Adrenal gland (tissue), 19 donors: ENCODE measurements at places on chromosomes 6 and 20.

- no peak for DNase-seq
Observed at GRCh38 chr6:164066766-164067165, 652.2 kb downstream of the QKI start.

DNA sequence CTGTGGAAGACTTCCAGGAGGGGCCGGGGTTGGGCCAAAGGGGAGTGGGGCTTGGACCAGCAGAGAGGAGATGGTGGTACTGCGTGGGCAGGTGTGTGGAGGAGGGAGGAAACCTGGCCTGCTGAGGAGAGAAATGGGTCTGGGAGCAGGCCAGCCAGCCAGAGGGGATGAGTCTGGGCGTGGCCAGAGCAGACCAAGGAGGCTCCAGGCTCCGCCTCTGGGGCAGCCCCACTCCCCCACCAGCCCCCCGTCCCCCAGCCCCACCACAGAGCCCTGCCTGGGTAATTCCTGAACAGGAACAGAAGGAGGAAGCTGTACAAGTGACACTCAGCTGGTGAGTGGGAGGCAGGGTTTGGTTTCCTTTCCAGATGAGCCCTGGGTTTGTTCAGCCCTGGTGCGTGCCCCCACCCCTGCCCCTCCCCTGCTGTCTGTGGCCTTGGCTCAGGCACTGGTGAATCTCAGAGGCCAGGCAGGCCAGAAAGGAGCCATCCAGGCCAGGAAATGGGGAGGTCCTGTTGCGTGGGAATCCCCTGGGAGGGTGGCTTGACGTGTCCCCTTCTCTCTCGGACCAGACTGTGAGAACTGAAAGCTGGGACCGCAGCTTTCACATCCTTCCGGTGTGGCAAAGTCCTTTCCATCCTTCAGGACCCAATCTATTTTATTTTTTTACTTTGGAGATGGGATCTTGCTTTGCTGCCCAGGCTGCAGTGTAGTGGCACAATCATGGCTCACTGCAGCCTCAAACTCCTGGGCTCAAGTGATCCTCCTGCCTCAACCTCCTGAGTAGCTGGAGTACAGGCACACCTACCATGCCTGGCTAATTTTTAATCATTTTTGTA, 9.4 kb upstream of the SRC start:
- peak; percentile 85 for DNase-seq

DNA sequence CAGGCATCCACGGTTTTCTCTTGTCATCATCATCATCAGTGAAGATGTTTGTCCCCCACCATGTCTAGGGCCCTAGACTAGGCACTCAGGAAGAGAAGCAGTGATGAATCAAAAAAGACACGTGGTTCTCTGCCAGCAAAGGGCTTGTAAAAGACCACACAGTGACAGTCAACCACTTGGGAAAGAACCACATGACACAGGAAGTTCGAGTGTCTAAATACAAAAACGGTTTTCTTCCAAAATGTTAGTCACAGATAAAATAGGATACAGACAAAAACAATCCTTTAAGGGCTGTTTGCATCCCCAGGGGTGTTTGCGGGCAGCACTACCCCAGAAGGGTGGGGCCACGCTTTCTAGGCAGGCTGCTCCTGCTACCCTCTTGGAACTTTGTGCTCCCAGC, 356.8 kb upstream of the AGPAT4 start:
- no peak for DNase-seq

DNA sequence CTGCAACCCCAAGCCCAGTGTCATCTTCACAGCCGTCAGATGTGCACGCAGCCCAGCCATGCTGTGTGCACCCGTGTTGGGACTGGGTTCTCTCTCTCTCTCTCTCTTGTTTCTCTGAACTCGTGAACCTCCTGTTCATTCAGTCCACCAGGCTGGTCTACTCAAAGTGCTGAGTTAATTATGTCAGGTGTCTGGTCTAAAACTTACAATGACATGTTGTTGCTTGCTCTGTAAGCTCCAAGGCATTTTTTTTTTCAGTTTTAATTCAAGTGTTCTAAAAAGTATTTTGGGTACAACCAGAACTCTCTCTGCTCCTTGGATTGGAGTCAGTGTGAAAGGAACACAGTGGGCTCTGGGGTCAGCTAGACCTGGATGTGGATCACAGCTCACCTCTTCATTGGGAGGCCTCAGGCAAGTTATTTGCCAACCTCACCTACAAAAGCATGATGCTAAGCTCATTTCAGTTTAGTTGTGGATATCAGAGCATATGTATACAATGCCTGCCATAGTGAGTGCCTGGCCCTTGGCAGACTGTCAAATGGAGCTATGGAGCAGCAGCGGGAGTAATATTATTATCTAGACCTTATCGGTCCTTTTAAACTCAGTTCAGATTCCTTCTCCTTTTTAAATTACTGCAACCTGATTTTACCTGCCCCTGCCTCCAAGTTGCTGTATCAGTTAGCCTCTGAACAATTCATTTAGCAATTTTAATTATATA, 59.5 kb downstream of the PLEKHG1 start:
- no peak for DNase-seq

DNA sequence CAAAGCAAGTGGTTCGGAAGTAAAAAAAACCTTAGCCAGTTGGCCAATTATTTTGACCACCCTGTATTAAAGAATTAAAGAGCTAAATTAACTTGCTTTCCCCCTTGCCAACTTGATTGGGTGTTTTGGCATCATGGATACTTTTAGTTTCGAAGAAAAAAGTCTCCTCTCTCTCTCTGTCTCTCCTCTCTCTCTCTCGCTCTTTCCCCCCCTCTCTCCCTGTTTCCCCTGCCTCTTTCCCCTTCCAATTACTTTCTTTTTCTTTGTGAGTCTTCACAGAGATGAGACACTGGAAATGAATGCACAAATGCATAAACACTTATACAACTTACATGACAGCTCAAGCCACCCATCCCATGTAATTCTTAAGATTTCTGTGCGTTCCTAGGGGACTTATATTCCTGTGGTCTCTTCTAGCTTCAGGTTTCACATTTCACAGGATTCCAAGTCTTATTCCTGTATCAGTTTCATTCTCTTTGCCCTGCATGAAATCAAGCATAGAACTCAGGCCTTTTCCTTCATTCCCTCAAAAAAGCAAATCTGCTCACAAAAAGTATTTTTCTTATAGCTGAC, 32.9 kb upstream of the EYA4 start:
- DNase-seq: no peak

GRCh38 chr6:135266675-135267074, 85.6 kb downstream of the MYB start:
- no peak for DNase-seq

- peak; percentile 21 for DNase-seq
Observed at GRCh38 chr6:98574984-98575383, 259.4 kb upstream of the POU3F2 start.

- DNase-seq: no peak
Observed at GRCh38 chr6:140276133-140276532, 901.7 kb upstream of the CITED2 start.

- DNase-seq: no peak
Observed at GRCh38 chr6:35719404-35719829, 17.4 kb upstream of the ARMC12 start.

DNA sequence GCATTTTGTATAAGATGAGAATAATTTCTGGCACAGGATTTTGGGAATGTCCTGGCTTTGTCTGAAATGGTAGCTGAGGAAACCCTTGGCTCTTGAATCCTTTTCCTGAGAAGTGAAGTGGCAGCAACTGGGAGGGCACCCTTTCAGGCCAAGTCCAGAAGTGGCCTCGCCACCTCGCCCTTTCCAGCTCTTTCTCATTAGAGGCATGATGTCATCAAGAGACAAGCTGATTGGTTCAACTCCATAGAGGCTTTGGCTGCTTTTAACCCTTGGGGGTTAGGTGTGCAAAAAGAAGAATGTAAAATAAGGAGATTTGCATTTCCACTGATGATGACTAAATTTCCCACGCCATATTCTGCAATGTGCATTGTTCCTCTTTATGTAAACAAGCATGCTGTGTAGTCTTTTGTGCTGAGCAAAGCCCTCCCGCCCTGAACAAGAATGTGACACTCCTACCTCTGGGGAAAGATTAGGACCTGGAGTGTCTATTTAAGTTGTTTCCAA, 116.5 kb downstream of the TCP11 start:
- peak; percentile 85 for DNase-seq

DNA sequence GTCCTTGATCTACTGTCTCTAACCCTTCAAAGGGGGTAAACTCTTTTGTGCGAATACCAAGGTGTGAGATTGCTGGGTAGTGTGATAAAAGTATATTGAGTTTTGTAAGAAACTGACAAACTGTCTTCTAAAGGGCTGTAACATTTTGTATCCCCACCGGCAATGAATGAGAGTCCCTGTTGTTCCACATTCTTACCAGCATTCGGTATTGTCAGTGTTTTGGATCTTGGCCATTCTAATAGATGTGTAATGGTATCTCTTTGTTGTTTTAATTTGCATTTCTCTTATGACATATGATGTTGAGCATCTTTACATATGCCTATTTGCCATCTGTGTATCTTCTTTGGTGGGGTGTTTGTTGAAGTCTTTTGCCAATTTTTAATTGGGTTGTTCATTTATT, 1090.7 kb downstream of the KIF16B start:
- DNase-seq: no peak

DNA sequence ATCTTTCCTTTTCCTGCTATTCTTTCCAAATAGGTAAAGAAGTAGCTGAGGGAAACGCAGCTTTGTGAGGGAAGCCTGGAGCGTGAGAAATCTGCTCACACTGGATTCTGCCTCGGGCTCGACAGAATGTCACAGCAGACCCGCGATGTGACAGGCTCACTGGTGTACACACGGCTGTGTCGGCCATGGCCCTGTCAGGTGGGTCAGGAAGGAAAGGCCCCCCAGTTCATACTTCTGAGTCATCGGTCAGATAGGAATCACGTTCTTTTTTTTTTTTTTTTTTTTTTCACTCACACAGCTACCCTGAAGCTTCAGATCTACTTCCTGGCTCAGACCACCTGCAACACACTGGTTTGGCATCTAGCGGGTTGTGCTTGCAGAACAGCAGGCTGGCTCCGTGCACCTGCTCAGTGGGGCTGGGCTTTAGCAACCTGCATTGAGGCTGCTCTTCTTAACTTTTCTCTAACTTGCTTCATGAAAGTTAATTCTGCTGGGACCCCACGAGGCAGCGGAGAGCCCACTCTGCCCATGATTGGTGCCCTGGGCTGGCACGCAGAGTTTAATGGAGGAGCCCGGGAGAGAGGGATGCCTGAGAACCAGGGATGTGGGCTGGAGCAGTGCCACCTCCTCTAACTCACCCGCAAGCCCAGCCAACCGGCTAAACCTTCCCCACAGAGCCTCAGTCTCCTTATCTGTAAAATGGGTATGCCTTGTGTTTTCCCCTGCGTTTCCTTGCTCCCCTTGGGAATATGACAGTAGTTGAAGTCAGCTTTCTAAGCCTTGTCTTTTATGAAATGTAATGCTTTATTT, 61.5 kb upstream of the FNDC1 start:
- no peak for DNase-seq

GRCh38 chr6:82492134-82492533, 128.5 kb downstream of the TPBG start:
- no peak for DNase-seq

DNA sequence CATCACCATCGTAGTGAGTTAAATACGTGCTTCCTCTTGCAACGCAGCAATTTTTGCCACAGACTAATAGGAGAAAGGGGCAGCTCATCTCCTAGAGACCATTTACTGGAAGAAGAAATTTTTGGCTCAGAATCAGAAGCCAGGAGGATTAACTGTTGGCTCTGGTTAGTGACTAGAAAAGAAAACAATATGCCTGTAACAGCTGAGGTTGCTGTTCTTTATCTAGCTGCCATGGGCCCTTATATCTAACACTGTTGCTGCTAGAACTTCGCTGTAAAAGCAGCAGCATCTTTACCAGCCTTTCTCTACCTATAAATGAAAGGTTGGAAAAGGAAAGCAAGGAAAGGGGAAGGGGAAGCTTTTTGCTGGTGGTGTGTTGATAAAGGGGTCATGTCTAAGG, 65.9 kb downstream of the FAM135A start:
- DNase-seq: no peak

DNA sequence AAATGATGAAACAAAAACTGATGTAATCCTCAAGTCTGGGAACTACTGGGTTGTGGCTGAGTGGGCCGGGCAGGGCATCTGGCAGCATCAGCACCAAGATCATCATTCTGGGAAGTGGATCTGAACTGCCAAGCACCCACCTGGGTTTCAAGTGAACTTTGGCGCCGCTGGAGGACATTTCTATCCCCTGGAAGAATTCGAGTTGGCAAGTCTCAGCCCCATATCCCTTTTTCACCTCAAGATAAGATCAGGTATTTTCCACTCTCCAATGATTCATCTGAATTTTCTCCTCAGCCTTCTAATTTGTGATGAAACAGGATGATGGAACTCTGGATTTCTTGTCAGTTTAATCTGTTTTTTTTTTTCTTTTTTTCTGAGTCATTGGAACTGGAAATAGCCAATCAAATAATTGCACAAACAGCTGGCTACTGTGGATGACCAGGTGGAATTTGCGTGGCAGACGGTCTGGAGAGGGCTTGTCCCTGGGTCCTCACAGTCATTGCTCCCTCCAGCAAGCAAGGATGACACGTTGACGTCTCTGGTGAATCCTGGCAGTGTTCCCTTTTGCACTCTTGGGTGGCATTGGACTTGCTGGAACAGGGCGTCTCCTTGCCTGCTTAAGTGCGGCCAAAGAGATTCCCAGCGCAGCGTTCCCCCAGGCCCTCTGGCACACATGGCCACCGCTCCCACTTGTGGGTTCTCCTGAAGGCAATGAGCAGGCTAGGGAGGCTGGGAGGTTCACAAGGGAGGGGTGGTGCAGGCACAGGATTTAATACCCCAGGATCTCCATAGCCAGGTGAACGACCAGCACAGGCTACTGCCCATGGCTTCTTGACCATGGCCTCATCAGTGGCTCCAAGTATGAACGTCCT, 80.4 kb downstream of the DHX35 start:
- DNase-seq: peak; percentile 45

DNA sequence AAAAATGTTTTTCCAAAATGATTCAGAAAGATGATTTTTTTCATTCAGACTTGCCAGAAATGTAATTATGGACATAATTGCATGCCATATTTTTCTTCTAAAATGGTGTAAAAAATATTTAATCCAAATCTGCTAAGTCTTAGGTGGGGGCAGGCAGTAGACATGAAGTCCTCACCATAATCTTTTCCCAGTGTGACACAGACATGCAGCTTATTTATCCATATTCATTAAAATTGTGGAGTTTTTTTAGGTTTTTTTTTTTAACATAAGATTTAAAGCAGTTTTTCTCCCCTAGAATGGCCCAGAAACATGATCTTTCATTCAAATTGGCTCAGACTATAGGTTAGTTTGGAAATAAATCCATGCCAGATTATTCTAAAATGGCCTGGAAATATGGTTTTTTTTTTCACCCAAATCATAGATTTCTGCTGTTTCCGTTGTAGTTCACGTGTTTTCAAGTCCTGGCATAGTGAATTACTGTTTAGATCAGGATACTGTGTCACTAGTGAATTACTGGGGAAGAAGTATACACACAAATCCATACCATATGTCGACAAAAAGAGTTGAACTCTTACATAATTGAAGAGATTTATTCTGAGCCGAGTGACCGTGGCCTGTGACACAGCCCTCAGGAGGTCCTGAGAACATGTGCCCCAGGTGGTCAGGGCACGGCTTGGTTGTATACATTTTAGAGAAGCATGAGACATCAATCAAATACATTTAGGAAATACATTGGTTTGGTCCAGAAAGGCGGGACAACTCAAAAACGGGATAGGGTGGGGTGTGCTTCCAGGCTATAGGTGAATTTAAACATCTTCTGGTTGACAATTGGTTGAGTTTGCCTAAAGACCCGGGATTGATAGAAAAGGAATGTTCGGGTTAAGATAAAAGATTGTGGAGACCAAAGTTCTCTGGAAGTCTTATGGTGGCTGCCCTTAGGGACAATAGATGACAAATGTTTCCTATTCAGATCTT, 33.9 kb downstream of the ZNF133 start:
- DNase-seq: no peak

- DNase-seq: no peak
Observed at GRCh38 chr20:63834491-63834880, 3.4 kb upstream of the ZBTB46 start.
